ENCODE measurements at places on chromosomes 2 and 18. TPM values are rescaled to one million over a fixed set of nuclear protein-coding genes. Genes with fewer than 3 reads are reported as not detected.
A peak's percentile ranks its signal among the peaks of the same experiment; 100 is the strongest.

The RAB6C gene
- polyA plus RNA-seq = 0.21 TPM

The FAM237A gene
- not detected for polyA plus RNA-seq

- no peaks in the 10 kb centered on the region for H3K4me1 ChIP-seq
- no peak overlapping the region for H3K4me3 ChIP-seq
- no peaks in the 10 kb centered on the region for H3K36me3 ChIP-seq
- H3K27me3 ChIP-seq = peaks cover 10% of the 10 kb centered on the region
- no peak overlapping the region for H3K27ac ChIP-seq
Observed at GRCh38 chr2:11663427-11663826, 6.6 kb downstream of the NTSR2 start.

DNA sequence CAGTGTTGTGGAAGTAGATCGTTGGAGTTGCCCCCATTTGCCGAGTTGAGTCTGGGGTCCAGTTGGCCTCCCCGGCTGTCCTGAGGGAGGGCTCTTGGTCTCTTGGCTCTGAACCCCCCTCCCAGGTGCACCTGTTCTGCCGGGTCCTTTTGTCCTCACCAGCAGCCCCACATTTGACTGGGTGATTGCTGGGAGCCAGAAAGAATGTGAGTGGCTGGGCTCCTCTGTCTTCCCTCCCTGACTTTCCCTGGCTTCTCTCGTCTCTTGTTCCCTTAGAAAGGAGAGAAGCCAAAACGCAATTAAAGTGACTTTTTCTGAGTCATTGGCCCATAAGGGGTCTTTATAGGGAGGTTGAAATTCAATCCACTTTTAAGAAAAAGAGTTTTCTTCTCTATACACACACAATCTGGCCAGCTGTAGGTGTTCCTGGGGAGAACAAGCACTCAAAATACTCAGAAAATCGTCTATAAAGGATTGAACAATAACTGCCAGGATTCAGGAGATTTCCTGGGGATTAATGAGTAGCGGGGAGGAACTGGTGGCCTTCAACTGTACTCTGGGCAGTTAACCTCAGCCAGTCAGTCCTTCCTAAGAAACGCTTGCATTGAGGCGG, 131.0 kb downstream of the TMEM182 start:
- H3K27me3 ChIP-seq = no peaks in the 10 kb centered on the region
- H3K4me3 ChIP-seq = no peak overlapping the region
- H3K4me1 ChIP-seq = no peaks in the 10 kb centered on the region
- DNase-seq = no peak

GRCh38 chr2:190974629-190975361, 39.2 kb downstream of the STAT1 start:
- H3K4me3 ChIP-seq = no peak overlapping the region
- peaks cover 85% of the 10 kb centered on the region for H3K36me3 ChIP-seq
- H3K27me3 ChIP-seq = no peaks in the 10 kb centered on the region
- peaks cover 1% of the 10 kb centered on the region for H3K4me1 ChIP-seq
- H3K27ac ChIP-seq = no peak overlapping the region

DNA sequence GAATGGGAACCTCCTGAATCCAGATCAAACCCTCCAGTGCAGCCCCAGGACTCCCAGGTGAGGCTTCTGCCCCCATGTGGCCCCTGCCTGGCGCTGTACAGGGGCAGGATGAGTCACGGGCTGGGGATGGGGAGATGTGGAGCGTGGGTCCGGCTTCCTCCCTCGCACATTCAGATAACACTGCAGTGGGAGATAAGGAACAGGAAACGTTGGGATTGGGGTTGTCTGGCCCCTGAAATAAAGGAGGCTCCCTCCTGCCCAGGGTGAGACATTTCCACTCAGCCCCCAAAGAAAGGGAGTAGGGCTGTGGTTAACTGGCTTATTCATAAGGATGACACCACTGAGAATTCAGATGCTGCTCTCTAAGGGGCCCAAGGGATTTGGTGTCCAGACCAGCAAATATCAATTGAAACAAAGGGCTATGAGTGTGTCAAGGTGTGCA, 30.7 kb downstream of the IGFBP5 start:
- no peaks in the 10 kb centered on the region for H3K27me3 ChIP-seq
- peak; percentile 78 for DNase-seq
- H3K27ac ChIP-seq = peak overlapping the region; percentile 32
- peaks cover 37% of the 10 kb centered on the region for H3K36me3 ChIP-seq

- no peak overlapping the region for H3K4me3 ChIP-seq
- no peaks in the 10 kb centered on the region for H3K4me1 ChIP-seq
- no peaks in the 10 kb centered on the region for H3K27me3 ChIP-seq
Observed at GRCh38 chr18:47163241-47163640, 12.9 kb downstream of the IER3IP1 start.

- no peak overlapping the region for H3K4me3 ChIP-seq
- no peak for DNase-seq
- no peaks in the 10 kb centered on the region for H3K4me1 ChIP-seq
- H3K27me3 ChIP-seq = no peaks in the 10 kb centered on the region
- no peak overlapping the region for H3K27ac ChIP-seq
Observed at GRCh38 chr2:144890828-144891227, 370.9 kb upstream of the ZEB2 start.

DNA sequence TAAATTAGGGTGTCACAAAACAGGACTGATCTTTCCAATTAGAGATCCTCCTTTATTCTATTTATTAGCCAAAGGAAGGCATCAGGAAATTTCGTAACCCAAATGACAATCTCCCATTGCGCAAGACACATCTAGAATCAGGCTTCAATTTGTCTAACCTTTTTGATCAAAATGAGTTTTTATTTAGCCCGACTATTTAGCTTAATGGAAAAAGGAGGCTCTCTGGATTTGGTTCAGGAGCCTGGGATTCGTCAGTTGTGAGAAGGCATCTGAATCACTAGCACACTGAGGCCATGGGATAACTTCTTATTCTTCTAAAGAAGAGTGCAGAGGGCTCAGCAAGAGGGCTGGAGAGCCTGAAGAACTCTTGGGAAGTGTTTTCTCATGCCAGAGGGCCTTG, 332.1 kb upstream of the ETAA1 start:
- no peaks in the 10 kb centered on the region for H3K36me3 ChIP-seq
- no peak for DNase-seq
- H3K4me3 ChIP-seq = no peak overlapping the region
- H3K4me1 ChIP-seq = no peaks in the 10 kb centered on the region

- no peak overlapping the region for H3K27ac ChIP-seq
- H3K4me1 ChIP-seq = peaks cover 10% of the 10 kb centered on the region
- H3K4me3 ChIP-seq = no peak overlapping the region
- DNase-seq = no peak
- no peaks in the 10 kb centered on the region for H3K27me3 ChIP-seq
Observed at GRCh38 chr2:173033084-173033483, 42.6 kb upstream of the MAP3K20 start.

GRCh38 chr2:28319118-28320008, 73.3 kb upstream of the FOSL2 start:
- H3K36me3 ChIP-seq = no peaks in the 10 kb centered on the region
- H3K27me3 ChIP-seq = no peaks in the 10 kb centered on the region
- H3K4me3 ChIP-seq = no peak overlapping the region

- H3K27ac ChIP-seq = no peak overlapping the region
- H3K4me3 ChIP-seq = no peak overlapping the region
- no peaks in the 10 kb centered on the region for H3K36me3 ChIP-seq
- H3K27me3 ChIP-seq = no peaks in the 10 kb centered on the region
- H3K4me1 ChIP-seq = no peaks in the 10 kb centered on the region
Observed at GRCh38 chr18:50638016-50638883, 78.4 kb downstream of the MAPK4 start.

GRCh38 chr18:58697146-58697545, 25.9 kb downstream of the MALT1 start:
- H3K36me3 ChIP-seq = peaks cover 36% of the 10 kb centered on the region
- no peak overlapping the region for H3K27ac ChIP-seq
- DNase-seq = no peak
- H3K4me1 ChIP-seq = no peaks in the 10 kb centered on the region
- H3K27me3 ChIP-seq = no peaks in the 10 kb centered on the region

DNA sequence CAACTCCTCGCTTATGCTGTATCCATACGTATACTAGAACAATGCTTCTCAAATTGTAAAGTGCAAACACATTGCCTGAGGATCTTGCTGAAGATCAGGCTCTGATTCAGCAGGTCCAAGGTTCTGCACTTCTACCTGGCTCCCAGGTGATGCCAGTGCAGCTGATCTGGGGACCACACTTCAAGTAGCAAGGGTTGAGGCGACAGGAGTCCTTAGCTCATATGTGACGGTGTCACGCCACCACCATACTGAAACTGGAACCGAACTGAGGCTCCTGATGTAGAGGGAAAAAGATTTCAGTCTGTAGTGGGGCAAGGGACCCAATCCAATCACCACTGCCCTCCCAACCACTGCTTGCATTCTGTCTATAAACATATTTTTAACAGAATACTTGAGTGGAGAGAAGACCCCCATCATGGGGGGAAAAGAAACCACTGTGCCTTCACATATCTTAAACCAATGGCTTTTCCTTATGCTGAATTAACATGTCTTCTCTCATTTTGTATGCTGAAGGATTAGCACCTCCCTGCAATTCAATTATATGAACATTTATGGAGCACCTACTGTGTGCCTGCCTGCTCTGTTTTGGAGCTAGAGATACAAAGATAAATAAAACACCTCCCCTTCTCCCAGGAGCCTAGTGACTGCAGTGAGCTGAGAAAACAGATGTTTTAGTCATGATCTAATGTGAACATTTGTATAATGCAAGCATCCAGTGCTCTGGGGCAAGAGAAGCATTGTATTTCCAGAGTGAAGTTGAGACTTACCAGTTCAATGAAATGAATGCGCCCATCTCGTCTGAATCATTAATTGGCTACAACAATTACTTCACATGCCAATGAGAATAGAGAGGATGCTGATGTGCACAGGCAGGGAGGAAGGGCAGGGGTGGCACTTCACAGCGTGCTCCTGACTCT, 6.6 kb upstream of the ASAP2 start:
- H3K27me3 ChIP-seq = no peaks in the 10 kb centered on the region
- no peak for DNase-seq
- H3K36me3 ChIP-seq = no peaks in the 10 kb centered on the region
- H3K4me3 ChIP-seq = no peak overlapping the region
- no peak overlapping the region for H3K27ac ChIP-seq
